ENCODE measurements at places on chromosomes 6 and 20.

GRCh38 chr6:159299566-159299965, 130.4 kb downstream of the FNDC1 start:
- DNase-seq = no peak

DNA sequence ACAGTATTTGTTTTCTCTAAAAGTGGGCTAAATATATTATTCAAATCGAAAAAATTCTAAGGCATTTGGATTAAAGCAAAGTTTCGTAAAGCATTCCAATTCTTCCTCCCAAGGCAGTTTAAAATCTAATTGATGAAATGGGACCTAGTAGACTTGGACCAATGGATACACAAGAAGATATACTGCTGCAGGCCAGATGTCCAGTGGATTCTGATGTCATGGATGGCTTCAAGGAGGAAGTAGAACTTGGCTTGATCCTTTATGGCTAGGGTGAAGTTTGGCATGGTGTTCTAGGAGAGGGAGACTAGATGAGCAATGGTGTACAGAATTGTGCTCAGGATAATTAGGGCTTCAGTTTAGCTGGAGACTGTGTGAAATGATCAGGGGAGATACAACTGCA, 559.5 kb upstream of the MMS22L start:
- DNase-seq = no peak

GRCh38 chr6:133645966-133646740, 242.8 kb upstream of the TCF21 start:
- no peak for DNase-seq

GRCh38 chr6:131920656-131921055, 30.5 kb downstream of the CCN2 start:
- no peak for DNase-seq

DNA sequence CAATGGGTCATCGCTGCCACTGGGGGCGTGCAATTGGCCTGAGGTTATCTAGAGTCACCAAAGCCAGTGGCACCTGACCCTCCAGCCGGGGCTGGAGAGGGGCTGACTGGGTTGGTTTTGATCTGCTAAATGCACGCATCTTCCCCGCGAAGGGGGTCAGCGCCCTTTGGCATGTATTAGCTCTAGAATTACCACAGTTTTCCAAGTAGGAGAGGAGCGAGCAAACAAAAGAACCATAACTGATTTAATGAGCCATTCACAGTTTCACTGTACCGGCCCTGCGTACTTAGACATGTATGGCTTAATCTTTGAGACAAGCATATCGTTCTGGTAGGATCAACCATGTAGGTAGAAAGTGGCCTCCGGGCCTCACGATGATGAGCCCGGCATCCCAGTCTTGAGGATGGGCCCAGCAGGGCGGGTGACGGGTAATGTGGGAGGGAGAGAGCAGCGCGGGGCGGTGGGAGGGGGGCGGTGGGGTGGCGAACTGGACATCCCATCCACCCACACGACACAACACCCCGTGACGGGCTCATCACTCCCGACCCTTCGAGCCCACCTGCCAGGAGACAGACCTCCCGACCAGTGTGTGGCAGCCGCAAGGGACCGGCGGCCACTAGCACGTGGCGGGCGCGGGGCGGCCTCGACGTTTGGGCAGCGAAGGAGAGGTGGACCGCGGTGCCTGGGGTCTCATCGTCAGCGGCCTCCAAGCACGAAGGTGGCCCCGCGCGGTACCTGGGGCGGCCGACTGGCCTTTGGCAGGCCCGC, 1957.5 kb upstream of the DEFB115 start:
- DNase-seq = no peak

DNA sequence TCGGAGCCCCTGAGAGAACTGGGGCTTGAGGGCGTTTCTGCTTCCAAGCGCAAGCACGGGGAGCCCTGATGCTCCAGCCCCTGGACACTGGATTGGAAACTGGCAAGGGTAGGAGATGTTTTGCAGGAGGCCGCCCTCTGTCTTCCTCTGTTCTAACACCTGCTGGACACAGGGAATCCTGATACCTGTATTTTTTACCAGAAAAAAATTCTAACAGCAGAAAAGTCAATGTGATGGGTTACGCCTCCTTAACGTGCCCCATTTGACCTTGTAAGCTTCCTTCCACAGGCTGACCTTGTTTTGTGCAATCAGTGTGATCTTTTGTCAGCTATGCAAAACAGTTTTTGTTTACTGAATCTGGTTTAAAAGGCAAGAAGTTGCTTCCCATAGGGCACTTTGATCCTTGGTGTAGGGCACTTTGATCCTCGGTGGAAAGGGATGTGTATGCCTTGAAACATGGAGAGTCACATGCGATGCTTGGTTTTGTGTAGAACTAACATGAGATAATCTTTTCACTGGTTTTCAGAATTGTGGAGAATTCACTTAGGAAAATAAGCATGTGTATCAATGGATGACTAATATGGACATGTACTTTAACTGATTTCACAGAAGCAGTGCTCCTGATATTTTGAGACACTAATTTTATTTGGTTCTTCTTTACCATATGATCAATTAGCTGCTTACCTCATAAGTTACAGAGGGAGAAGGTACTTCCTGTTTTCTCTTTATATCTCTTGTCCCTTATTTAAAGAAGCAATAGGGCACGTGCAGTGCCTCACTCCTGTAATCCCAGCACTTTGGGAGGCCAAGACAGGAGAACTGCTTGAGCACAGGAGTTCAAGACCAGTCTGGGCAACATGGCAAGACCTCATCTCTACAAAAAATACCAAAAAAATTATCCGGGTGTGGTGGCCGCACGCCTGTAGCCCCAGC, 59.9 kb upstream of the MAP3K4 start:
- DNase-seq = no peak

DNA sequence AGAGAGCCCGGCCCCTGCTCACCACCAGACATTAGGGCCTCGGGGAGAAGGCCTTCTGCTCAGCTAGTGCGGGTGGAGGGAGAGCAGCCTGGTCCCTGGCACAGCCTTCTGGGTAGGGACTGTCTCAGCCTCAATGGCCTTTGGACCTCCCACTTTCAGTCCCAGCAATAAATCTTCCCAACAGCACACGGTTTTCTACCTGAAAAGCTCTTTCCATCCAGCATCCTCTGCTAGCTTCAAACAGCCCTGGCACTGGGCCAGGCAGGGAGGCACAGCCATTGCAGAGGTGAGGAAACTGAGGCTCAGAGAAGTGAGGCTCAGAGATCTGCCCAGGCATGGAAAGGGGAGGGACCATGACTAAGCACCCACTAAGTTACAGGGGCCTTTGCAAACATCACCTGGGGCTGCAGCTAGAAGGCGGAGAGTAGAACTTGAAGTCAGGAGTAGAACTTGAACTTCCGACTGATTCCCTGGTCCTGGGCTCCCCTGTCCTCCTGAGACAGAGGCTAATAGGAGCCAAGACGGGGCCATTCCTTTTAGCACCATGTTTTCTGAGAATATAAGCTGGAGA, 43.9 kb upstream of the NOL4L start:
- no peak for DNase-seq

DNA sequence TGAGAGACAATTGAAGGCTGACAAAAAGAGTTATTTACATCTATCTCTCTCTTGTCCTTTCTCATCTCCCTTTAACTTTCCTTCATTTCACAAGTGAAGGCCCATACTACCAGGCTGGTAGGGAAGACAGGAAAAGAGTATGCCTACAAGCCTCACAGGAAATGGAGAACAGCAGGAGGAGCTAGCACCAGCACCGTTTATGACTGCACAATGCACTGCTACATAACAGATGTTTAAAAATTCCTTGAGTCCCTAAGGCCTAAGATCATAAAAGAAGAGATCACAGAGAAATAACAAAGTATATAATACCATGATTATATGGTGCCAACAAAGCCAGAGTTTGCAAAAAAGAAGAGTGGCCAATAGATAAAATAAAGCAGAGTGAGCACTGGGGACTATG, 194.8 kb downstream of the UNC5CL start:
- DNase-seq = no peak

GRCh38 chr6:38138374-38138773, 318.8 kb downstream of the ZFAND3 start:
- no peak for DNase-seq

- DNase-seq = no peak
These were observed 304.9 kb downstream of the CD109 start for GRCh38 chr6:74000666-74001490.

DNA sequence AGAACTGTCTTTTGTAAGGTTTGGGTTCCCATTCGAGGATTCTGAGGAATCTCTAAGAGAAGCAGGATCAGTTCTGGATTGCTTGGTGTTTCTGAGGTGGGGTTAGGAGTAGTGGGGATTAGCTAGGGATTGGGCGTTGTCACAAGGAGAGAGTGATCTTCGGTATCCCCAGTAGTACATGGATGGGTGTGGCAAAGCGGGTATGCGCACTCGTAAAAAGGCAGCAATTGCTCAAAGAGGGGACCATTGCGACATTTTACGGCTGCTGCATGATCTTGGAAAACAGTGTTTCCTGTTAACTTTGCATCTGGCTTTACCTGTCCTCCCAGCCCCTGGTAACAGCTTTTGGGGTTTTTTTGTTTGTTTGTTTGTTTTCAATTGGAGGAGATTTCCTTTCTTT, 9.7 kb upstream of the ZSCAN9 start:
- no peak for DNase-seq

DNA sequence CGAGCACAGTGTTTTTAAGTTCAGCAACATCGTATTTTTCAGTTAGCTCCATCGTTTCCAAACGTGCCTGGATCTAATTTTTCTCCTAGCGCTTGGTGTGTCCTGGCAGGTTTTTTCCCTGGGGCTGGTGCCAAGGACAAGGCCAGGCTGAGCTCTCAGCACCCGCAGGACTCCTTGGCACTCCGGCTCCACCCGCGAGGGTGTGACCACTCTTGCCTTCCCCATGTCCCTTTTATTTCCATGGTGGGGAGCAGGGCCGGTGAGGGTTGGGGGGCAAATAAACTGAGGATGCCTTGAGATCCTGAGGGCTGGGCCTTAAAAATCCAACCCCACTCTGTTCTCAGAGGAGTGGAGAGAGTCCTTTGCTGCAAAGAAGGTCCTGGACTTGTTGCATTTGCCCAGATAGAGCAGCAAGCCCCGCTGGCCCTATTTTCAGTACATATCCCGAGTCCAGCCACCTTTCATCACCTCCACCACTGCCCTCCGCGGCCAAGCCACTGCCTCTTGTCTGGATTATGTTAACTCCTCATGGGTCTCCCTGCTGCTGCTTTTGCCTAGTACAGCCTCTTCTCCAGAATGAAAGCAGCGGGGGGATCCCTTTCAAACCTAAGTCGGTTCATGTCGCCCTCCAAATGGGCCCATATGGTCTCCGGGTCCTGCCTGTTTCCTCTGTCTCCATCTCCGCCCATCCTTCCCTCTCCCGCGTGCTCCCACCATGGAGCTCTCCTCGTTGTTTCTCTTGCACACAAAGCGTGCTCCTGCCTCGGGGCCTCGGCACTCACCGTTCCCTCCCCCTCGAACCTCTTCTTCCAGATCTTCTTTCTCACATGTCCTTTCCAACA, 4.5 kb upstream of the RAB44 start:
- DNase-seq = no peak

DNA sequence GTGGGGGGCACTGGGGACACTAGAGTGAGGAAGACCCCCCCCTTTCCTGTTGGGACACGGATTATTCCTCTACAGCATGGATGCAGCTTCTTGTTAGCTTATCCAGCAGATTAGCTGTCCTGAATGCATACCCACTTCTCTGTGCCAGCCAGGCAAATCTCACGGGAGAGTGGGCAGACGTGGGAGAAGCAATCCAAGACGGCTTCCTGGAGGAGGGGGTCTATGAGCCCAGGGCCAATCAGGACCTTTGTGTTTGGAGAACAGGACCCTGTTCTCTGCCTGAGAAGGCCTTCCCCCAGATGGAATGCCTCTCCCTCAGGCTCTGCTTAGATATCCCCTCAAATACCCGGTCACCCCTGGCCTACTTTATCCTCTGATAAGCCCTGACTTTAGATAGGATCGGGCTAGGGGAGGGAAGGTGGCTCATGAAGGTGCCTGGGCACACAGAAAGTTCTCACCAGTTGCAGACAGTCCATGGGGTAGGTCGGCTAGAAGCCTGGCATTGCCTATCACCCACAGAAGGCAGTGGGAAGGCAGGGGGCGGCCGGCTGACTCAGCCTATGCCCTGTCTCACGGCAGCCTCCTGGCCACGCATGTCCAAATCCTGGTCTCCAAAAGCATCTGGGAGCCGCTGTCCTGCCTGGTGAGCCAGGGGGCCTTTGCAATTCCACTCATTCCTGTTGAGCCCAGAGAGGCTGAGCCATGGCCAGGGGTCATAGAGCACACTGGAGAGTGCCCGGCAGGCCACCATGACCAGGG, 34.7 kb downstream of the SUN5 start:
- no peak for DNase-seq

- DNase-seq = no peak
These were observed 3.9 kb upstream of the TMEM244 start for GRCh38 chr6:129865013-129865412.

DNA sequence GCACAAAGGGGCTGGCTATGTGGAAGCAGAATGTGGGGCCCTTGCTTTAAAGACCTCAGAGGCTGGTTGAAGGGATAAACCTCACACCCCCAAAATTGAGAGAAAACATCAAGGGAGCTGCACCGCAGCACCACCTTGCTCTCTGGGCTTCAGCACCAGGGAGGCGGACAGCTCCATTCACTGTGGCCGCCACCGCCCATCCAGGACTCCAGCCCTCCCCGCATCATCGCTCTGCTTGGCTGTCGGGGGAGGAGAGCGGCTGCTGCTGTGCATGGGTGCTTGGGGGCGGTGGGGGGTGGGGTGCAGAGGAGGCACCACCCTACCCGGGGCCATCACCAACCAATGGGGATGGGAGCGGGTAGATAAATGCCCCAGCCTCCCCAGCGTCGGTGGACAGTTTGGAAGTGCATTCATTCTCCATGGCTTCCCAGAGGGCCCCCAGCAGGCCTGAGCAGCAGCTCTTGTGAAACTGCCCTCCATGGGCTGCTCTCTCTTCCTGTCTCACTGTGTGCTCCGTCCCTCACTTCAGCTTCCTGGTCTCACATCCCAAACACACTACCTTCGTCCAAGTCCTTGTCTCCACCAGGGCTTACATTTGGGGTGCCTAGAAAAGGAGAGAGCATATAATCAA, 75.7 kb upstream of the BHLHE23 start:
- DNase-seq = no peak

DNA sequence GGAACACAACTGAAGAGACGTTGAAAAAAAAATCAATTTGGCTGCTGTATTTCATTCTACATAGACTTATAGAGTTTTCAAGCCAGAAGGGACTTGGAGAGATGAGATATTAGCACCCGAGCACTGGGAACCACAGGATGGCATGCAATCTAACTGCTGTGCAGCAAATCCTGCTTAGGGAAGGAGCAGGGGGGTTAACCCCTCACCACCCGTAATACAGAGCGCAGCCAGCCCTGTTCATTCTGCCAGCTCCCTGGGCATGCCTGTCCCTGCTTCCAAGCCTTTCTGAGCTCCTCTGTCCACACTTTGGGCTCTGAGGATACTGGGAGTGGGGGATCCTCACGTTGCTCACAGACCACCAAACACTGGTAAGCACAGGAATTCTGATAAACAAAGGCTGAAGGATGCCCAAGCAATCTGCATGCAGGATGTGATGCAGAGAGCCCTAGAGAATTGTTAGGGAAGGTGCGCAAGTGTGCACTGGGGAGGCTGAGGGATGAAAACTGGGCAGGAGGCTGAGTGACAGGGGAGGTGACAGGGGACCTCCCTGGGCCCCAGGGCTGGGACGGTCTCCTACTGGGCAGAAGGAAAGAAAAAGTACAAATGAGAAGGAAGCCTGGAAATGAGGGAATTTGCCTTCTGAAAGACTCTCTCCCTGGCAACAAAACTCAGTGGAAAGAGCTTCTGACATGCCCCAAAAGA, 34.0 kb downstream of the CPNE5 start:
- no peak for DNase-seq
